ENCODE measurements at places on chromosomes 6 and 20.
A peak's percentile ranks its signal among the peaks of the same experiment; 100 is the strongest.

DNA sequence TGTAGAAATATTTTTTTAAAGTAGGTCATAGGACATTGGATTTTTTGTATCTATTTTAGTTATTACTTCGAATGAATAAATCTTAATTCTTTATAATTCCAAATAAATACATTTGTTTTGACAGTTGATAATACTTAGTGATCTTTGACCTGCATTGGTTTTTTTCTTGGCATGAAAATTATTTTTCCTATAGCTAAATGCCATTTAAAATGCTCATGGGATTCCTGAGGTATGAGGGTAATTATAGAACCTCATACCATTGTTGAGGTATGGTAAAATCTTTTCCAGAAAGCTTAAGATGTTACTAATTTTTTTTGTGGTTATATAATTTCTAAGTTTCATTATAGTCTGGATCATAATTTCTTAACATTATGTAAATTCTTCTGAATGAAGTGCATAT, 8.3 kb downstream of the PM20D2 start:
- peaks cover 15% of the 10 kb centered on the region for H3K36me3 ChIP-seq
- H3K4me3 ChIP-seq, result no peak overlapping the region
- no peaks in the 10 kb centered on the region for H3K27me3 ChIP-seq
- DNase-seq, result no peak
- no peaks in the 10 kb centered on the region for H3K4me1 ChIP-seq

DNA sequence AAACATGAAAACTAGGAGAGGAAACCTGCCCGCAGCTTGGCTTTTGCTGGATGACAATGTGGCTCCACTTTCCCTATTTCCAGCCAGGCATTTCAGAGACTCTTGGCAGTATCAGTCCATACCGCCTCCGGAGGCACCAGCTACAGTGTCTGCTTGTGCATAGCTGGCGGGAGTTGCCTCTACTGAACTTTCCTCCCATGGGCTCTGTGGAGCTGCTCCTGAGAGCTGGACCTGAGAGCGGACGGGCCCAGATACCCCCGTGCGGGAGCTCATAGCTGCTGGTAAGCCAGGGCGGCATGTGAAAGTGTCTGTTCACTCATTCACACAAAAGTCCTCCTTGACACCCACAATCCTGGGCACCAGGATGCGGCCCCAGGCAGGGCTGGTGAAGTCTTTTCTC, 130.3 kb upstream of the PMEPA1 start:
- DNase-seq, result peak; percentile 51
- H3K27ac ChIP-seq, result no peak overlapping the region
- no peak overlapping the region for H3K4me3 ChIP-seq
- peaks cover 2% of the 10 kb centered on the region for H3K27me3 ChIP-seq

GRCh38 chr6:157542414-157543160, 161.6 kb downstream of the ZDHHC14 start:
- no peak overlapping the region for H3K27ac ChIP-seq
- no peak overlapping the region for H3K4me3 ChIP-seq
- H3K27me3 ChIP-seq, result no peaks in the 10 kb centered on the region

DNA sequence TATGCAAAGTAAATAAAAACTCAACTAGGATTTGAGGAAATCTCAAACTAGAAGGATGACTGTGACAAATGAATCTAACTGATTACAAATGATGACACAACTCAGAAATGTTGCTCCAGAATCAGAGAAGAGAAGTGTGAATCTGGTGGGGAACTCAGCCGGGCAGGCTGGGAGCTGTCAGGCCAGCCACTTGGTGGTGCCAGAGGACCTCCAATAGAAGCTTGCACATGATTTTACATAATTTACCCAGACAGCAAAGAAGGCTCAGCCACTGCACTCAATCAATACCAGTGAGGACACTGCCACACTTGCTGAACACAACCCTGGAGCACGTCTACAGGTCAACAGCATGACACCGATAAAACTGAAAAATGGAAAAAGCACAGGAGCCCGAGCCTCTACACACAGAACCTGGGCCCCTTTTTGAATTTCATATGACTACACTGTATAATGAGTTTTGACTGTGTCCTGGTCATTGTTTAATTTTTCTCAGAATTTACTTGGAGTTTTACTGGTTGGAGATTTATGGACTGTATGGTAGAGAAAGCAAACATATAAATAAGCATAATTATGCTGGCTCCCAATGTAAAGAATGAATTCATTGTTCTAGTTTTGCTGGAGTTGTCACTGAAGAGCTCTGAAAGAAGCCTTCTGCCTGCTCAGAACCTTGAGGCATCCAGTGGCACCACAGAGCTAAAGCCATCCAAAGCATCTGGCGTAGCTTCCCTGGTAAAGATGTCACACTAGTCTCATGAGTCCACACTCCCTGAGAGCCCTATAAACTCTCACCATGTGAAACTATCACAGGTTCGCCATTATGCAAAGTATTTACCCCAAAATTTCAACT, 296.5 kb downstream of the THBS2 start:
- peaks cover 11% of the 10 kb centered on the region for H3K4me1 ChIP-seq
- H3K27me3 ChIP-seq, result no peaks in the 10 kb centered on the region
- peak; percentile 81 for DNase-seq
- no peaks in the 10 kb centered on the region for H3K36me3 ChIP-seq
- no peak overlapping the region for H3K4me3 ChIP-seq
- H3K27ac ChIP-seq, result no peak overlapping the region

DNA sequence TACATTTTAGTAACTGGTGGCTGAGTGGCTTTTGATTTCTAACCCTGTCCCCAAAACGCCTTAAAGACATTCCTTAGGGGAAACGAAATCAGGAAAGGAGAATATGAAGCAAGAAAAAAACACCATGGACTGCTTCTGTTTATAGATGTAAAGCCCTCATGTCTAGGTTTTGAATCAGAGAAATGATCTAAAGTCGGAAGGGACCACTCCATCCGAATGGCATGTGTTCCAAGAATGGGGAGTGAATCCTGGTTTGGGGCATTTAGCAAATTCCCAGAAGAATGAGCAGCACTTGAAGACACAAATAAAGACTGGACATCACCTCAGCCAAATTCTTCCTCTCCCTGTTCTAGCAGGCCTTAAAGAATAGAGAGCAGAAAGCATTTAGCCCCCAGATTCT, 65.6 kb downstream of the CAP2 start:
- no peak for DNase-seq
- peaks cover 13% of the 10 kb centered on the region for H3K4me1 ChIP-seq
- H3K27ac ChIP-seq, result no peak overlapping the region
- H3K4me3 ChIP-seq, result no peak overlapping the region
- no peaks in the 10 kb centered on the region for H3K27me3 ChIP-seq

- peak overlapping the region; percentile 81 for H3K27ac ChIP-seq
- no peaks in the 10 kb centered on the region for H3K27me3 ChIP-seq
- peaks cover 28% of the 10 kb centered on the region for H3K4me1 ChIP-seq
- no peaks in the 10 kb centered on the region for H3K36me3 ChIP-seq
Measured at GRCh38 chr20:53917145-53918019, 153.0 kb downstream of the BCAS1 start.

DNA sequence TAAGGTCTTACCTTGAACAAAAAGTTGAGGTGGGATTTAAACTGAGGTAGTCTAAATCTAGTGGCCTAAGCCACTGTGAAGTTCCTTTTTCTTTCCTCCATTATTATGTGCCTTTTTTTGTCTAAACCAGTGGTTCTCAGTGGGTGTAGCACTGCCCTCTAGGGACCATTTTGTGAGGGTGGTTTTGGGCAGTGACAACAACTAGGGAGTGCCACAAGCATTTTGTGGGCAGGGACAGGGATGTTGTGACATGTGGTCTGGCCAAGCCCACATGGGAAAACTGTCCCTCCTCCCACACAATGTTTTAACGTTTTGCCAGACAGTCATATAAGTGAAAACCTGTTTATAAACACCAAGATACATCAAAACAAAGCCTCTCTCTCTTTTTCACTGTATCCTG, 899.4 kb upstream of the FLRT3 start:
- DNase-seq, result no peak
- no peaks in the 10 kb centered on the region for H3K36me3 ChIP-seq
- no peaks in the 10 kb centered on the region for H3K27me3 ChIP-seq
- H3K4me3 ChIP-seq, result no peak overlapping the region

- no peak overlapping the region for H3K4me3 ChIP-seq
- H3K36me3 ChIP-seq, result no peaks in the 10 kb centered on the region
- DNase-seq, result no peak
- no peak overlapping the region for H3K27ac ChIP-seq
Measured at GRCh38 chr6:15336900-15337560, 91.2 kb downstream of the JARID2 start.

DNA sequence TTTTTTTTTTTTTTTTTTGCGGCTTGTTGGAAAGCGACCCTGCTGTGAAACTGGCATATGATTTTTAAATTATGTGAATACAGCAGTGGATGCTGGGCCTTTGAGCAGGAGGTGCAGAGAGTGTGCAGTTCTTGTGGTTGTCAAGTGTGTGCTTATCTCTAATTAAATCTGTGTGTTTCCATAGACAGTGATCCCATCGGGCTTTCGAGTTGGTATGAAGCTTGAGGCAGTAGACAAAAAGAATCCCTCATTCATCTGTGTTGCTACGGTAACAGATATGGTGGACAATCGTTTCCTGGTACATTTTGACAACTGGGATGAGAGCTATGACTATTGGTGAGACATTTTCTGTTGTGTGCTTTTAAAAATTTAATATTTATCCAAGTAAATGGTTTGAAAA, 52.4 kb downstream of the L3MBTL3 start:
- peaks cover 6% of the 10 kb centered on the region for H3K36me3 ChIP-seq
- no peak for DNase-seq
- no peak overlapping the region for H3K27ac ChIP-seq

DNA sequence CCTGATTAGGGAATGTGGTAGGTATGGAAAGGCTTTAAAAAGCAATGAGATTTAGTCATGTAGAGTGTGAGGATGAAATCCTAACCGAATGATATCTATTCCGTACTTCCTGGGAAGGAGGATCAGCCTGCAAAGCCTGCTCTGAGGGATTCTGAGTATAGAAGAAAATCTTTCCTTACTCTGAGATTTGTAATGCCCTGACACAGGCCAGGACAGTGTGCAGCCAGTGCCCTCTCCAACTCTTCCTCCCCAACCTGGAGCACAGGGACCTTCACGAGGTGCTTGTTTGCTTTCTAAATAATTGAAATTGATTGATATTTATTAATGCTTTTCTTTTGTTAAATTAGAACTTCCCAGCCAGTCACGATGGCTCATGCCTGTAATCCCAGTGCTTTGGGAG, 131.6 kb downstream of the ADGRG6 start:
- H3K27ac ChIP-seq, result no peak overlapping the region
- no peak overlapping the region for H3K4me3 ChIP-seq
- H3K36me3 ChIP-seq, result no peaks in the 10 kb centered on the region
- H3K27me3 ChIP-seq, result no peaks in the 10 kb centered on the region
- no peak for DNase-seq

GRCh38 chr20:20368418-20369249, 730 bp downstream of the INSM1 start:
- no peak for DNase-seq
- H3K27ac ChIP-seq, result no peak overlapping the region
- peaks cover 23% of the 10 kb centered on the region for H3K4me1 ChIP-seq
- no peak overlapping the region for H3K4me3 ChIP-seq
- H3K27me3 ChIP-seq, result peaks cover 80% of the 10 kb centered on the region

GRCh38 chr20:34511891-34512265, 4.3 kb upstream of the DYNLRB1 start:
- H3K4me3 ChIP-seq, result no peak overlapping the region
- H3K27me3 ChIP-seq, result no peaks in the 10 kb centered on the region
- H3K27ac ChIP-seq, result no peak overlapping the region
- H3K36me3 ChIP-seq, result peaks cover 21% of the 10 kb centered on the region

GRCh38 chr6:72533606-72534005, 88.3 kb upstream of the KCNQ5 start:
- H3K27me3 ChIP-seq, result no peaks in the 10 kb centered on the region
- DNase-seq, result no peak
- no peak overlapping the region for H3K4me3 ChIP-seq
- no peaks in the 10 kb centered on the region for H3K36me3 ChIP-seq
- H3K27ac ChIP-seq, result no peak overlapping the region
- no peaks in the 10 kb centered on the region for H3K4me1 ChIP-seq

DNA sequence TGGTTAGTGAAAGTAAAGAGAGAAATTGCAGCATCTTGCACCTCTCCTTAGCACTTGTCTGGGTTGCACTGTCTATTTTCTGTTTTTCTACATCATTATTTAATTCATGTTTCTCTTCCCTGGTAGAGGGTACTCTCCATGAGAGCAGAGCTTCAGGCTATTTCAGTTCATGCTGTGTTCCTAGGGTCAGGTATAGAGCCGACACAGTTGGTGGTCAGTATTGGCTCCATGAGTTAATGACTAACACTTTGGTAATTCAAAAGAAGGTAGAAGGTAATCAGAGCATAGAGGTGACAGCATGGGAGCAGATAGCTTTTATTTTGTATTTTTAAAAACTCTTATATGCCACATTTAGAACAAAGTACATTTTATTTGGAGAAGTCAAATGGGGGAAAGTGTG, 42.7 kb downstream of the RIMS1 start:
- no peaks in the 10 kb centered on the region for H3K36me3 ChIP-seq
- no peaks in the 10 kb centered on the region for H3K27me3 ChIP-seq
- H3K4me1 ChIP-seq, result no peaks in the 10 kb centered on the region
- no peak overlapping the region for H3K27ac ChIP-seq
- DNase-seq, result no peak
- H3K4me3 ChIP-seq, result no peak overlapping the region

GRCh38 chr6:146420255-146420654, 123.4 kb upstream of the RAB32 start:
- no peak overlapping the region for H3K4me3 ChIP-seq
- H3K27ac ChIP-seq, result no peak overlapping the region
- no peaks in the 10 kb centered on the region for H3K27me3 ChIP-seq
- no peaks in the 10 kb centered on the region for H3K4me1 ChIP-seq
- no peaks in the 10 kb centered on the region for H3K36me3 ChIP-seq
- DNase-seq, result no peak

- H3K4me3 ChIP-seq, result no peak overlapping the region
- H3K27me3 ChIP-seq, result peaks cover 86% of the 10 kb centered on the region
- H3K27ac ChIP-seq, result no peak overlapping the region
- H3K36me3 ChIP-seq, result no peaks in the 10 kb centered on the region
- no peak for DNase-seq
Measured at GRCh38 chr20:63023071-63023935, 16.5 kb upstream of the BHLHE23 start.

DNA sequence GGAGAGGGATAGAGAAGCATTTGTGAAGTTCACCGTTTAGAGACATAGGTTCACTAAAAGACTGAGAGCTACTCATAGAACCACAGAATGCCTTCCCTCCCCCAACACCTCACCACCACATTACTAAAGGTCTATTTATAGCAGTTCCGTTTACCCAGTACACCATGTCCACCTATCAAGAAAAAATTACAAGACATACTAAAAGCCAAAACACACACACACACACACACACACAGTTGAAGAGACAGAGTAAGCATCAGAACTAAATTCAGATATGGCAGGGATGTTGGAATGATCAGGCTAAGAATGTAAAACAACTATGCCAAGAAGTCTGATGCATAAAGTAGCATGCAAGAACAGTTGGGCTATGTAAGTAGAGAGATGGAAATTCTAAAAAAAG, 52.3 kb downstream of the SLC22A3 start:
- H3K36me3 ChIP-seq, result no peaks in the 10 kb centered on the region
- no peaks in the 10 kb centered on the region for H3K4me1 ChIP-seq
- no peak overlapping the region for H3K27ac ChIP-seq
- no peaks in the 10 kb centered on the region for H3K27me3 ChIP-seq
